ENCODE measurements at places on chromosomes 13 and 19.

- DNase-seq: no peak
These were observed 257.2 kb upstream of the RFC3 start for GRCh38 chr13:33560726-33561125.

GRCh38 chr19:22882797-22883196, 50.7 kb downstream of the ZNF723 start:
- peak; percentile 13 for DNase-seq

- DNase-seq: no peak
These were observed 47.8 kb upstream of the ATP11A start for GRCh38 chr13:112642090-112642460.

GRCh38 chr13:49908637-49909036, 27.5 kb downstream of the SPRYD7 start:
- DNase-seq: no peak

All from CD4-positive, alpha-beta T cell treated with Interferon alpha-2 for 1 hour (primary cell).